ENCODE measurements at places on chromosomes 12 and 14.

GRCh38 chr12:2940564-2940963 is 18.6 kb upstream of the TEAD4 start:
- no peak for DNase-seq

GRCh38 chr12:2387103-2387834 is 334.5 kb downstream of the CACNA1C start:
- DNase-seq: no peak

- no peak for DNase-seq
Observed at GRCh38 chr12:107417004-107417403, 268.6 kb upstream of the PWP1 start.

GRCh38 chr12:51814311-51815088 is 34.0 kb downstream of the FIGNL2 start:
- peak; percentile 43 for DNase-seq

DNA sequence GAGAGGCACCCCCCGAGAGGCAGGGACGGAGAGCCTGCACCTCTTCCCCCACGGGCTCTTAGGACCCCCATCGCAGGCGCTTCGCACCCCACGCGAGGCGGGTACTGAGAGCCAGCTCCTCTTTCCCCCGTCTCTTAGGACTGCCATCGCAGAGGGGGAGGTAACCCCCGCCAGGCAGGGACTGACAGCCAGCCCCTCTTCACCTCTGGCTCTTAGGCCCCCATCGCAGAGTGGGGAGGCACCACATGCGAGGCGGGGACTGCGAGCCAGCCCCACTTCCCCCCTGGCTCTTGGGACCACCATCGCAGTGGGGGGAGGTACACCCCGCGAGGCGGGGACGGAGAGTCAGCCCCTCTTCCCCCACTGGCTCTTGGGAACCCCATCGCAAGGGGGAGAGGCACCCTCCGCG is 46.1 kb downstream of the DDX11 start:
- DNase-seq: no peak

DNA sequence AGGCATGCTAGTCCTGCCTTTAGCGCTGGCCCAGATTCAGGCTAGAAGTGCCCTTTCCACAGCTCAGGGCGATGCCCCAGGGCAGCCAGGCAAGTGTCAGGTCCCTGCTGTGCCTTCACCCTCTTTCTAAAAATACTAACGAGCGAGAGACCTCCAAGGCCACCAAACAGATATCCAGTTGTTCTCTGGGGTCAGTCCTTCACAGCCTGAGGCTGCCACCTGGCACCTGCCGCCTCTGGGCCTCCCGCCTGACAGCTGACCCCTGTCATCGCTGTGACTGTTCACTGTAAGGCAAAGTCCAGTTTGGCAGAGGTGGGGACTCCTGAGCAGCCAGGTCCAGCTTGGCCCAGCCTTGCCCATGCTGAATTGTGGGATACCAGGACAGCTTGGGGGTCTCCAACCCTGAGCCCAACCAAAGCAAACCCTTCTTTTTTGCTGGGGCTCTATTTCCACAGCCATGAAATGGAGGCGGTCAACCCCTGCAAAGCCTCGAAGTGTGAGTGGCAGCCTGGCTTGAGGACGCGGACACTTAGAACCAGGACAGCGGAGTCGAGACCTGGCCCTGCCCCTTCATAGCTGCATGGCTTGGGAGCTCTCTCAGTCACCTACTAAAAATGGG is 79.9 kb downstream of the NINJ2 start:
- DNase-seq: no peak

DNA sequence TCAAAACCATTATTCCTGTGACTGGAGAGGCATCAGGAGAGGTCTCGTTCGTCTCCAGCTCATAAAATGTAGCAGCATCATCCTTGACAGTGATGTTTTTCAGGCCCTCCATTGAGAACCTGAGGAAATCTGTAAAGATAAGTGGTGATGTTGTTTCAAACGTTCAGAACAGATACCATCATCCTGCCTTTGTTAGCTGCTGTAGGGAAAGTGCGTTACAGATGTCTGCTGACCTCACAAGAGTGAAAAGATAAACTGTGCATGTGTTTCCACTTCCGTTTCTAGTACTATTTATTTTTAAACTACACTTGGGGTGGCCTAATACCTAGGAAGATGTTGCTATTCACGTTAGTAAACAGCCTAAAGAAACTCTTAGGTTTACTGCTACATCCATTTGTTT is 28.4 kb downstream of the BCL2L14 start:
- DNase-seq: no peak

GRCh38 chr12:3137814-3138445 is 60.8 kb downstream of the TSPAN9 start:
- no peak for DNase-seq

- DNase-seq: no peak
Observed at GRCh38 chr14:28059254-28059653, 707.3 kb upstream of the FOXG1 start.

GRCh38 chr14:68919129-68919927 is 59.8 kb downstream of the ACTN1 start:
- DNase-seq: no peak

- DNase-seq: no peak
Observed at GRCh38 chr12:93759512-93760081, 82.4 kb downstream of the CRADD start.

DNA sequence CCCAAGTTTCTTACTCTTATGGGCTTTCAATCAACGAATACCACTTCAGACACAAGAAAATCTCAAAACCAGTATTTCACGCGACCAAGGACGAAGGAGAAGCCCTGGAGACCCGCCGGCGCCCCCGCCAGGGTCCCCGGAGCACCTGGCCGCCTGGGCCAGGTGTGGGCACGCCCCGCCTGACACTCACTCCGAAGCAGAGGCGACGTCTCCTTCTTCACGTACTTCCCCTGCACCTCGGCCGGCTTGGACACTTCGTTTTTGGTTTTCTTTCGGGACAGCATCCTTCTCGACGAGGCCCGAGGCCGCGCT is 466 bp downstream of the SAV1 start:
- no peak for DNase-seq

DNA sequence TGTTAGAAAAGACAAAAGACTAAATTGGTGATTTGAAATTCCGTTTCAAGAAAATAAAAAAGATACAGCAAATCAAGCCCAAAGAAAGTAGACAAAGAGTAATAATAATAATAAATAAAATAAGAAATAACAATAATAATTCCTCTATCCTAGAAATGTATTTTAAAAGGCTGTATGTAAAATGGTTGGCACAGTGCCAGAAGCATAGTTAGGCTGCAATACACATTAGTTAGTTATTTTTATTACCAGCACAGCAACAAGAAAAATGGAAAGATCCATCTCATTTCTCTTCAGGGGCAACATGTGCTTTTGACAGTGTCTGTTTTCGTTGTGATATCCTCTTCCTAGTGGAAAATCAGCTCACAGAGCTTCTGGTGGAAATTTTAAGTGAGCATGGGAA is 174.1 kb upstream of the TMTC1 start:
- DNase-seq: no peak

DNA sequence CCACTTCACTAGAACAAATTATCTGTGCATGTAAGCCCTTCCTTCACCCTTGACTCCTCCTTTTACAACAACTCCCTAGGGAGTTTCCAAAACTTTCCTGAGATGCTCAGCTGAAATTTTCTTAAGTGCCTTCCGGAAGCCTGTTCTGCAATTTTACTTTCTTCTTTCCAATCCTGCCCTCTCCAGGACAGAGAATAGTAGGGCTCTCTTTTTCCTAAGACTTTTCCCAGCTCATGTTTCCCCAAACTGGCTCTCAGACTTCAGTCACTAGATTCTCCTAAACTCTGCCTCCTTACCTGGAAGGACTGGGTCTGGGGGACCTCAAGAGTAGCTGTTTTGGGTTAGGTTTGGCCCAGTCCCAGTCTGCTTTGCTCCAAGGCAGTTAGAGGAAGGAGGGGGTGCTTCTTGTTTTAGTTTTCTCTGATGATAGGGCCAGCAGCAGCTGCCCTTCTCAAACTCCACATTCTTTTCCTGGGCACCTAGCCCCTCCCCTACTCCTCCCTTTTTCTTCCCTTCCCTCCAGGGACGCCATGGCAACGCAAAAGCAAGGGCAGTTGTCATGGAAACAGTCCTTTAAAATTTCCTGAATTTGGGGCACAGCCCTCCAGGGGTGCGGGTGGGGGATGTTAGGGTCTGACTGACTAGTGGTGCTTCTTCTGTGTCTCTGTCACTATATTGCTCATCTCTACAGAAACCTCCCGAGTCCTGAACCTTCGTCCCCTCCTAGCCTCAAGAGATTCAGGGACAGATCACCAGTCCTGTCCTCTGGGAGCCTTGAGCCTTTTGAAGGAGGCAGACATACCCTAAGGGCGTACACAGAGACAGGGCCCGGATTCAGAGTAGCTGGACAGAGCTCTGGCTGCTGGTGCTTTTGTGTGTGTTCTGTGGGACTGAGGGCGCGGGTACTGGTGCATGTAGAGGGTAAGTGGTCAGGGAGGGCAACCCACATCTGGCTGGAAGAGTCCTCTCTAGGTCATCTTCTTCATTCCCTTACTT is 17.0 kb downstream of the PPP1R1A start:
- DNase-seq: no peak

DNA sequence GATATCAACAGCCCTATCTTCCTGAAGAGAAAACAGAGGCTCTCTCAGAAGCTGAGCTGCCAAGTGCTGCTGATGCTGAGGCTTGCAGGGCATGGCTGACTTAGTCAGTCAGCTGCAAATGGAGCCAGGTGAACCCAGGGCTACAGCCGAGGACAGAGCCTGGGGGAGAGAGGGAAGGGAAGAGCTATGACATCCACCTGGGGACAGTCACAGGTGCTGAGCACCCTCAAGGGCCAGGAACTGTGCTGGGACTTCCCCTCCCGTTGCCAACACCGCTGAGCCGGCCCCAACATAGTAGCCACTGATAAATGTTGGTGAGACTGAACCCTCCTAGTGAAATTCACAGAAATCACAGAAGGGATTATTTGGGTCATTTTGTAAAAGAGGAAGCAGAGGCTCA is 6.7 kb upstream of the CHGA start:
- DNase-seq: no peak

DNA sequence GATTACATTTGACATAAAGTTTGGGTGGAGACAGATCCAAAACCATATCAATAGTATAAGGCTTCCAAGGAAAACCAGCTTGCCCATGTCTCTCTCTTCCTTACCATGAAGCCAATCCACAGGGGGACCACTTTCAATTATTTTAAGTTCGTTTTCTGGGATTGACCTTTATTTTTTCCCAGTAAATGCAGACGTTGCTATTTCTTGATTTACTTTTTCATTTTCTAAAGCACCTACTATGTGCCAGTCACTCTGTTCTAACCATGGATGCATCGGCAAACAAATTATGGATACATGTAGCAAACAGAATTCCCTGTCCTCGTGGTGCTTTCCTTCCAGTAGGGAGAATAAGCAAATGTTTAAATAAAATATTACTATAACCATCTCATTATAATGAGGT is 65.8 kb upstream of the KCNA1 start:
- DNase-seq: no peak

DNA sequence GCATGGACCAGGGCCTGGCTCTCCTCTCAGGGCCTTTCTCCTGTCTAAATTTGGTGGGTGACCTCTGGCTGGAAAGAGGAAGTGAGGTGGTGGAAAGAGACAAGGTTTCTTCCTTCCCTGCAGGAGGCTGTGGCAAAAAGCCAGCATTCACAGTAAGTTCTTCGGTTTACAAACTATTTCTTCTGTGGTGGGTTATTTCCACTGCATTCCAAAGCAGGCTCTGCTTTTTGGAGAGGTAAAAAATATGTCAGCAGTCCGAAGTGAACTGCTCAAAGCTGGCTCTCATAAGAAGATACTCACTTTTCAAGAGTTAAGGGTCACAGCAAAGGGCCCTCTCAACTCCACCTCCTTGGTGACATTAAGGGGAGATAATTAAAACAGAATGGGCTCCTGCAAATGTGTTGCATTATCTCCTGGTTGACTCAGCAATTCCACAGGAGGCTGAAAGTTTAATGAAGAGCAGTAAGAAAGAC is 48.9 kb upstream of the POC1B start:
- no peak for DNase-seq

- no peak for DNase-seq
Observed at GRCh38 chr14:101073598-101073965, 170.1 kb upstream of the RTL1 start.

DNA sequence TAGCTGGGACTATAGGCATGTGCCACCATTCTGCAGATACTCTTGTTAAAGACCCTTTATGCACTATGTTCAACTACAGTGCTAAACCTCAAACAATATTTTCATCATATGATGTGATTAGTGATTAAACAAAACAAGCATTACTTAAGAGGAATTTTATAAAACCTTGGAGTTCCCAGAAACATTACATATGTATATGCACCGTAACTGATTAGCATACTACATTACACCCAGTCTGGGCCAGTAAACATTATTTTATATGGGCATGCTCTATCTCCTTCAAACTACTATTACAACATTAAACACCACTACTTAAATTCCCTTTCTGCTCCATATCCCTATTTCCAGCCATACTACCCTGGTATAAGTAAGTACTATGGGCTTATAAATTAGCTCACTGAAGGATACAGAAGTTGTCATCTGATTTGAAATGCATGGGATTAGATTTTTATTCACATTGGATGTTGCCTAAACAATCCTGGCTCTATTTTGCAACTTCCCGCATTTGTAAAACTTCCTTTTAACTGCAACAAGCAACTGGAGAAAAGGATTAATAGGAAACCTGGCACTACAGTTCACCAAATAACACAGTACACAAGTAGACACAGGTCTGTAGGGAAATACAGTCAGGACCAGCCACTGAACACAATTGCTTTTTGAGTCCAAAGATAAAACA is 205.8 kb downstream of the MED13L start:
- DNase-seq: no peak

DNA sequence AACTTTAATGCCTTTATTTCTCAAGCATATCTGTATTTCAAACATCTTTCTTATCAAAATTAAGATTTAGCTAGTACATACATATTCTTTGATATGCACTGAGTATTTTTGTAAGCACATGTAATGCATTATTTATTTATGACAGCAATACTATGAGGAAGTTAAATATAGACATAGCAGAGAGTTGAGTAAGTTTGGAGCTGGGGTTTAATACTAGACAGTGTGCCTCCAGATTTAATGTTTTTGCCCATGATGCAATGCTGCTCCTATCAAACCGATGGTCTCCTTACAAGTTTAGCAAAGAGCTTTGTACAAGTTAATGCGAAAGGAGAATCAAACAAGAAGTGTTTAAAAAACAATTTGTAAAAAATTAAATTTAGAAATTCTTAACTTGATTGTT is 826.6 kb upstream of the MGAT4C start:
- DNase-seq: no peak
